ENCODE measurements at places on chromosomes 2 and 18.

- DNase-seq = no peak
These were observed 15.2 kb downstream of the LANCL1 start for GRCh38 chr2:210461401-210461800.

- no peak for DNase-seq
These were observed 59.6 kb downstream of the NCK2 start for GRCh38 chr2:105804266-105804665.

DNA sequence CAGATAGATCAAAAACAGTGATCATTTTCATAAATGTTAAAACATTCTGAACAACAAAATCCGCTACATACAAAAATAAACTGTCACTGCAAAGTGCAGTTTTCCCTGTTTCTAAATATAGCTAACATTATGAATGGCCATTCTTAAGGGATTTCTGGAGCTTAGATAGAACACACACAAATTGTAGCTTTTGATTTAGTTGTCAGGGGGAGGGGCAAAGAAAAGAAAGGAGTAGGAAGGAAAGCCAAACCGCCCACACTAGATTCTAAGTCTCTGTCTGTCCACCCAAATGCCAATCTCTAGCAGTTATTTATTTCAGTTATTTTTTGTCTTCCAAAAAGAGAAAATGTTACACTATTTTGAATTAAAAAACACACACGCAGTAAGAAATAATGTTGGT lies 182.4 kb downstream of the CDH2 start:
- no peak for DNase-seq

GRCh38 chr2:217409949-217410680 lies 550.3 kb upstream of the TNP1 start:
- no peak for DNase-seq

- peak; percentile 59 for DNase-seq
These were observed 286.8 kb upstream of the HS6ST1 start for GRCh38 chr2:128605421-128605820.

DNA sequence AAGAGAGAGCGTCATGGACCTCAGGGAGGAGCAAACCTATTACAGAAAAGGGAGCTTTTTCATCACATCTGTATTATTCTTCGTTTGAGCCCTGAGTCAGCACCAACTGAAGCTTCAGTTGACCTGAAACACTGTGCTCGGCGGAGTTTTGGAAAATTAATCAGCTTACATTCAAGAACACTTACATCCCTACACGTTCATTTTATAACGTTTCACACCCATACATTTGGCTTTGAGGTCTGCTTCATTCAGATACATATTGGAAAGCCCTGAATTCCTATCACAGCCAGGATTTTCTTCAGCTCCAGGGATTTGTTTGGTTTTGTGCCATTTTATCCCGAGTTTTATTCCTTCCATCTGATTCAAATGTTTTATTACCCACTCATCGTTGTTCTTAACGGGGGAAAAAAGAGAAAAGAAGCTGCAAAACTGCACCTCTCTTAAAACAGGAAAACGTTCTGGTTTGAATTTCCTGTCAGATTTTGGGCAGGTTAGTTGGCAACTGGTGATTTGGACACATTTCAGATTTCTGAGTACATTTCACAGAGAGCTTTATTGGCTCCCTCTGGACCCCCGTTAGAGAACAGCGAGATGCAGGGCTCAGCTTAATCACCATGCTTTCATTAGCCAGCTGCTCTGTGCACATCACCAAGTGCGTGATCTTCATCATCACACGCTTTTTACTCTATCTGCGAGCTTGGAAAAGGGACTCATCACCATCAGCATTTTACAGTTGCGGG lies 88.8 kb downstream of the CDC42EP3 start:
- no peak for DNase-seq

- no peak for DNase-seq
These were observed 184.7 kb downstream of the SATB2 start for GRCh38 chr2:199273042-199273511.

DNA sequence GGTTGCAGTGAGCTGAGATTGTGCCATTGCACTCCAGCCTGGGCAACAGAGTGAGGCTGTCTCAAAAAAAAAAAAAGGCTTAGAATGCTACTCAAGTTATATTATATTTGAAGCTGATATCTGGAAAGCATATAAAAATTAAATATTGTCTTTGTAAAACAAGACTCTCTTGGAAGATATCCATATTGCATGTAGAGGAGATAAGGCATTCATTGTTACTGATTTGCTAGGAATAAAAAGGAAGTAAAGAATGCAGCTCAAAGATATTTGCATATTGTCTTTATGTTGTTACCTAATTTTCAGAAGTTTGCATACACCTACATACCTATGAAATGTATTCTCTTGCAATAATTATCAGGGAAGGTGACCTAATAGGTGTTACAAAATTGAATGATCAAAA lies 79.4 kb downstream of the MYOM1 start:
- no peak for DNase-seq

DNA sequence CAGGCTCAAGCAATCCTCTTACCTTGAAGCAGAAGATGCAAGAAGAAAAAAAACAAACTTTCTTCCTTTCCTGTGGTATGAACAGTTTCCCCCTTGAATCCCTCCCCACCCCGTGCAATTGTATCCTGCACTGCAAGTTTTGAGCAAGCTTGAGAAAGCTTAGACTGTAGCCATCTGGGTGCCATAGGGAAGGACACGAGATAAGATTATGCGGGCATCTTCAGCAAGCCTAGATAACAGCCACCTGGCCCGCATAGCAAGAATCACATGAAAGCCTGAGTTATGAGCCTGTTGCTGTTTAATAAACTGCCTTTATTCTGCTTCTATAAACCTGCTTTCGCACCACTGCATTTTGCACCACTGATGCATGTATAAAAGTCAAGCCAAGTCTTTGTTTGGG lies 27.3 kb upstream of the CDCA7 start:
- DNase-seq = no peak
